ENCODE measurements at places on chromosomes 12 and 14. TPM values are rescaled to one million over a fixed set of nuclear protein-coding genes. Genes with fewer than 3 reads are reported as not detected.
A peak's percentile ranks its signal among the peaks of the same experiment; 100 is the strongest.

DNA sequence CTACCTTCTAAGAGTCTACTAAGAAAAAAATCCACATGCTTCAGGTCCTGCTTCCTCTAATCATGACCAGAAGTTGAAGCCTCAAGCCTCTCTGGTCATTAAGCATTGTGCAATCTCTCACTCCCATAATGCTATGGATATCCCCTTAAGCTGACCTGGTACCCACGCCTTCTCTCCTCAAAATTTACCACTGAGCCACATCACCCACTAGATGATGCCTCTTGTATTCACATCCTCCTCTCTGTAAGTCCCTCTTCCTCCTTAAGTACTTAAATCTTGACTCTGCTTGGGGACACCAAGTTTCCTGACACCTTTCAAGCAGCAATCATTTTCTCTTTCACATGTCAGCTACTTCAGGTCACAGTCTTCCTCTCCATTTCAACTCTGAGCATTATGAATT, 9.8 kb downstream of the GALNT4 start:
- no peak for DNase-seq

- peak; percentile 77 for DNase-seq
These were observed 14.7 kb upstream of the ENDOU start for GRCh38 chr12:47739979-47740378.

- DNase-seq = no peak
These were observed 87.2 kb downstream of the CAND1 start for GRCh38 chr12:67356380-67356774.

GRCh38 chr12:107131832-107132616, 38.7 kb upstream of the CRY1 start:
- DNase-seq = peak; percentile 87

DNA sequence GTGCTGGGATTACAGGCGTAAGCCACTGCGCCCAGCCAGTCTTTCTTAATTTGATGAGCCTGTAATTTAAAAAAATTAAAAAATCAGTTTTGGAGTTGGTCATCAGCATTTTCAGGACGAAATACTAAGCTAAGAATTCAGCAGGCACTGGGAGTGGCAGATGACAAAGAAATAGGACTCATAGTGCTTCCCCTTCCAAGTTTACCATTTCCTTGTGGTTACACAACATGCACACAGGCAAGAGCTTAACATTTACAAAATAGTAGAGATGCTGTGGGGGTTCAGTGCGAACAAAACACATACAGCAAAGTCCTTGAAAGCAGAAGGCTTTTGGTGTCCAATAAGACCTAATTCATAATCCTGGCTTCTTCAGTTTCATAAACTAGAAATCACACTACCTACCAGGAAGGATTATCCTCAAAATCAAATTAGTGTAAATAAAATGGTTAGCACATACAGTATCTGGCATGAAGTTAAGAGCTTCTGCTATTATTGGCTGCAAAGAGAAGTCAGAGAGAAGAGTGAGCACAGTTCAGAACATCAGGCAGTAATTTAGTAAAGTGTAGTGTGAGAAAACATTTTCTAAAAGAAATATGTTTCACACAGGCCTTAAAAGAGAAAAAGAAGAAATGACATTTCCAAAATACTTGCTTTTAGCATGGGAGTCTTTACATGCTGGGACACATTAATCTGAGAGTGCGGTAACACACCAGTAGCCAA, 22.2 kb upstream of the KIF21A start:
- DNase-seq = no peak

DNA sequence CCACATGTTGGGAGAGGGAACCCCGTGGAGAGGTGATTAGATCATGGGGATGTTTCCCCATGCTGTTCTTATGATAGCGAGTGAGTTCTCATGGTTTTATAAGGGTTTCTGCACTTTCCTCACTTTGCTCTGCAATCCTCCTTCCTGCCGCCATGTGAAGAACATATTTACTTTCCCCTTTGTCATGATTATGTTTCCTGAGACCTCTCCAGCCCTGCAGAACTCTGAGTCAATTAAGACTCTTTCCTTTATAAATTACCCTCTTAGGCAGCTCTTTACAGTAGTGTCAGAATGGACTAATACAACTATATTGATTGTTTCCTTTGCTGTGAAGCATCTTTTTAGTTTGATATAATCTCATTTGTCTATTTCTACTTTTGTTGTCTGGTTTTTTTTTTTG, 13.1 kb upstream of the RASSF9 start:
- no peak for DNase-seq

Gene MYH7
- total RNA-seq = not detected

GRCh38 chr12:99027461-99027860, 382.4 kb downstream of the APAF1 start:
- no peak for DNase-seq

- DNase-seq = no peak
These were observed 37.5 kb downstream of the EID3 start for GRCh38 chr12:104340925-104341611.

GRCh38 chr12:126747530-126748149, 1519.3 kb upstream of the TMEM132C start:
- DNase-seq = peak; percentile 73

Gene IFT43
- total RNA-seq = 32.6 TPM

GRCh38 chr12:105256921-105257320, 20.9 kb upstream of the APPL2 start:
- no peak for DNase-seq

Gene OR6C3
- total RNA-seq = not detected

GRCh38 chr12:120290609-120291305, 946 bp downstream of the RNU4-2 start:
- peak; percentile 49 for DNase-seq

Gene DENND5B
- 18.8 TPM for total RNA-seq

DNA sequence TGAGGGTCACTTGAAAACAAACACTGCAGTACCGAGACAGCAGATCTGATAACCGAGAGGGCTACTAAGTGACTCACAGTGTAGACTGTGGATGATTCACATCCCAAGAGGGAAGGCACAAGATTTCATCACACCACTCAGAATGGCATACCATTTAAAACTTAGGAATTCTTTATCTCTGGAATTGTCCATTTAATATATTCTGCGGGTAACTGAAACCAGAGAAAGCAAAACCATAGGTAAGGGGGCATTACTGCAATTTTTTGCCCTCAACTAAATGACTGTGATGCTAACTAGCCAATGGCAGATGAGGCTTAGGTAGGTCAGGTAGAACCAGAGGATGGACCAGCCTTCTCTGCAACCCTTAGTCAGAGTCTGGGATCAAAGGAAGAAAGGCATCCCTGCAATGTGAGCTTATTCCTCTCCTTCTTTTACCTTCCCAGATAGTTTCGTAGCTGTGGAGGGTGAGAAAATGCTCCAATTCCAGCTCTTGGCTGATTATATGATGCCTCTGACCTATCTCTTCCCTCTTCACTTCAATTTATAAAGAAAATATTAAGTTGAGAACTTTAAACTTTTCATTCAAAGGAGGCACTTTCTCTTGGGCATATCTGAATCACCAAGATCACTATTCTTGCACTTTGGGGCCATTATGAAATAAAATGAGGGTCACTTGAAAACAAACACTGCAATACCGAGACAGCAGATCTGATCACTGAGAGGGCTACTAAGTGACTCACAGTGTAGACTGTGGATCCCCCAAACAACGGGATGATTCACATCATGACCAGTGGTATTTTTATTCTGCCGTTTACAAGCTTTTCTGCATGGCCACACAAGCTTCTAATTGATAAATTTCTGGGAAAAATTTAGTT, 6.8 kb downstream of the ART4 start:
- DNase-seq = no peak

- DNase-seq = peak; percentile 87
These were observed 30.3 kb upstream of the TTC7B start for GRCh38 chr14:90846511-90846910.

Gene BMP4
- 6.8 TPM for total RNA-seq

- DNase-seq = no peak
These were observed 1071.1 kb upstream of the FLRT2 start for GRCh38 chr14:84458881-84459280.

GRCh38 chr12:42946871-42947381, 357.4 kb upstream of the PRICKLE1 start:
- DNase-seq = no peak

- peak; percentile 99 for DNase-seq
These were observed 8.6 kb downstream of the SLC25A29 start for GRCh38 chr14:100297320-100298300.

- peak; percentile 25 for DNase-seq
These were observed 297.9 kb upstream of the SFSWAP start for GRCh38 chr12:131413006-131413405.

DNA sequence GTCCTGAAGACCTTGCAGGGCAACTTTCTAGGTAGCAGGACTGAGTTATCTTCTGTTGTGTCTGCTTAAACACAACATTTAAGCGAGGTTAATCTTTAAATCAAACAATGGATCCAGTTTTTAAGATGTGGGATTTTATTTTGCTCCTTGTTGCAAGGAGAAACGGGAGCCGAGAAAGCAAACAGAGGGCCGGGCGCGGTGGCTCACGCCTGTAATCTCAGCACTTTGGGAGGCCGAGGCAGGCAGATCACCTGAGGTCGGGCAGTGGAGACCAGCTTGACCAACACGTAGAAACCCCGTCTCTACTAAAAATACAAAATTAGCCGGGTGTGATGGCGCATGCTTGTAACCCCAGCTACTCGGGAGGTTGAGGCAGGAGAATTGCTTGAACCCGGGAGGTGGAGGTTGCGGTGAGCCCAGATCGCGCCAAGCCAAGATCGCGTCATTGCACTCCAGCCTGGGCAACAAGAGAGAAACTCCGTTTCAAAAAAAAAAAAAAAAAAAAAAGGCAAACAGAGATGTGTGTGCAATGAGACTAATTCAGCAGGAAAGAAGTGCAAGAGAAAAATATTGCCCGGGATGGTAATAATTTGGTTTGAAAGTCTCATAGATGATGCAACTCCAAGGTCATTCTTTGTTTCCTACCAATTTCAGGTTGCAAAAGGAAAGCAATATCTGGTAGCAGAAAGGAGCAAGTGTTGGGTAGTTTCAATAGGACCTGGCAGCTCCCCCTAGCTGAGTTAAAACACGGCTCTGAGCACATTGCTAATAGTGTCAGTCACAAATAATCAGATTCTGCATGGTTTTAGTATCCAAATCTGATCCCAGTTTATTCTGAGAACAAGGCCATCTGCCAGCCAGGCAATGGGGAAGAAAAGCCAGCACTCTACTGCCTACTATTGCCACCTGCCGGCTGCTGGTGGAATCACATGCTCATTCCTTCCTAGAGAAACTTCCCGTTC, 141.4 kb downstream of the PPM1H start:
- peak; percentile 91 for DNase-seq

Gene ASIC1
- 0.72 TPM for total RNA-seq

Gene FGF23
- total RNA-seq = not detected

DNA sequence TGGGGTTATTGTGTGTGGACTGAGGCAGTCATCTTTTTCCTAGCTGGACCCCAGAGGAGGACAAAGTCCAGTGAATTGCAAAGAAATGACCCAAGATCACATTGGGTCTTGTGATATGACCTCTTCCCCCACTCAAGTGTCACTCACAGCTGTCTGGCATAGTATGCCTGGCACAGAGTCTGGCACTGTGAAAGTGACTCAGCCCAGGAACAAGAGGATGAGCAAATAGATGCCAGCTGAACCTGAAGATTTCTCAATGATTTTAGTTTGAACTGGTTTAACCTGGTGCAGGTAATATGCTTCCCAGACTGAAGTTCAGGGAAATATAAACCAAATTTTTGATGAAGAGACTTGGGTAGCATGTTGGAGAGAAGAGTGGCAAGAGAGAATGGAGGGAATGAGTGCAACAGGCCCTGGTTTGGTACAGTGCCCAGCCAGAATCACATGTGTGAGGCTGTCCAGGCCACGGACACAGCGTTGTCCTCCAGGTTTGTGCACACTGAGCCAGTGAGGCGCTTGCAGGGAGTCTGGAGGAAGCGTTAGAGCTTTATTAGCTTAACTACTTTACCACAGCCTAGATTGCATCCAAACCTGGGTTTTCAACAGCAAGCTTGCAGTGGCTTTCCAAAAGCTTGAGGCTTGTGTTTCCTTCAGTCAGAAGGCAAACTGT, 332.9 kb downstream of the NUAK1 start:
- no peak for DNase-seq

DNA sequence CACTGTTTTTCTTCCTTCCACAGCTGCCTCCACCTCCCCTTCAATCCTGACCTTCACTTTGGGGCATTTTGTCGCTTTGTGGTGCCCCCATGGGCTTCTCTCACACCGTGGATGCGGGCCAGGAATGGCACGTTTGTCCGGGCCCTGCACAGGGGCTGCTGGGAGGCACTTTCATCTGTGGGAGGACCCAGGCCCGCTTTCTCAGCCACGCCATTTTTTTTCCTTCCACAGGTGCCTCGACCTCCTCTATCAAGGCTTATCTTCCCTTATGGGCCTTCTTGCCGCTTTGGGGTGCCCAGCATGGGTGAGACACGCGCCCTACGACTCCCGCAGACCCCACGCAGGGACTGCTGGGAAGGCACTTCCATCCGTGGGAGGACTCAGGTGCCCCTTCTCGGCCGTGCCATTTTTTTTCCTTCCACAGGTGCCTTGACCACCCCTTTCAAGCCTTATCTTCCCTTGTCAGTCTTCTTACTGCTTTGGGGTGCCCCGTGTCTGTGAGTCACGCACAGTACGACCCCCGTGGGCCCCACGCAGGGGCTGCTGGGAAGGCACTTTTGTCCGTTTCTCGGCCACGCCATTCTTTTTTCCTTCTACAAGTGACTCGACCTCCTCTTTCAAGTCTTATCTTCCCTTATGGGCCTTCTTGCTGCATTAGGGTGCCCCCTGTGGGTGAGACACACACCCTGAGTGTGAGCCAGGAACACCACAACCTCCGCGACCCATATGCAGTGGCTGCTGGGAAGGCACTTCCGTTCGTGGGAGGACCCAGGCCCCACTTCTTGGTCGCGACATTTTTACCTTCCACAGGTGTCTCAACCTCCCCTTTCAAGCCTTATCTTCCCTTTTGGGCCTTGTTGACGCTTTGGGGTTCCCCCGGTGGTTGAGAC, 270.7 kb downstream of the ALG10 start:
- no peak for DNase-seq

DNA sequence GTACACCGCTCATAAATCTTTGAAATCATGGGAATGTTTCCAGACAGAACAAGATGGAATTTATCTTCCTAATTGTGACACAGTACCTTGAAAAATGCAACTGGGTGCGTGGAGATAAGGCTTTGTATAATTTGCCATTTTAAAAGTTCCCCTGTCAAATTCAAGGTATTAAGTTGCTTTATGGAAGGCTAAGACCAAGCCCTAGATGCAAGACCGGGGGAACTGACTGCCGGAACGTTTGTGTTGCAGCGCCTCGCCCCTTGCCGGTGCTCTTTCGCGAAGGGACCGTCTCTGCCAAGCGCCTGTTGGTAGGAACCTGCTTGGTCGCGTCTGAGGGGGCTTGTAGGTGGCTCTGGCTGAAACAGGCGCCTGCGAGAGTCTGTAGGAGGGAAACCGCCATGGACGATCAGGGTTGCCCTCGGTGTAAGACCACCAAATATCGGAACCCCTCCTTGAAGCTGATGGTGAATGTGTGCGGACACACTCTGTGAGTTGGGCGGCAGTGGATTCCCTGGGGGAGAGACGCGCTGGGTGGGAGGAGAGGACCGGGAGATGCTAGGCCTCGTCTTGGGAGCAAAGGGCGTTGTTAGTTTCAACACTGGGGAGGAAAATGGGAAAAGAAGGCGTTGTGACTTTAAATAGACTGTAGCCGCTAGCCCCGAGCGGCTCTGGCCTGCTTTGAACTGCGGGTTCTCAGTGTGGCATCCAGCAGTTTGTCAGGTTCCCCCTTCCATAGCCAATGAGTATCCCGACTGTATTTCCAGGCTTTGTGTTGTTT, at the start of gene MNAT1:
MNAT1 (plus strand) TSS at position 297 of the 778 bp plus-strand sequence; CDS start at position 399, 102 bp downstream.
- no peak for DNase-seq

- DNase-seq = peak; percentile 97
These were observed 7.3 kb upstream of the FIGNL2 start for GRCh38 chr12:51855586-51856428.

- no peak for DNase-seq
These were observed 11.9 kb downstream of the CDC42BPB start for GRCh38 chr14:103045371-103045869.

Measured in osteoblast (primary cell).